Activated naive CD8-positive, alpha-beta T cell treated with anti-CD3 and anti-CD28 coated beads, Interleukin-2, amount 50 U/mL, for 24 hours (primary cell): ENCODE measurements at places on chromosomes 11 and 22.

GRCh38 chr11:18106688-18107087, 806 bp upstream of the SAAL1 start:
- DNase-seq: no peak

- DNase-seq: no peak
Measured at GRCh38 chr11:114447892-114448291, 8.6 kb downstream of the REXO2 start.

DNA sequence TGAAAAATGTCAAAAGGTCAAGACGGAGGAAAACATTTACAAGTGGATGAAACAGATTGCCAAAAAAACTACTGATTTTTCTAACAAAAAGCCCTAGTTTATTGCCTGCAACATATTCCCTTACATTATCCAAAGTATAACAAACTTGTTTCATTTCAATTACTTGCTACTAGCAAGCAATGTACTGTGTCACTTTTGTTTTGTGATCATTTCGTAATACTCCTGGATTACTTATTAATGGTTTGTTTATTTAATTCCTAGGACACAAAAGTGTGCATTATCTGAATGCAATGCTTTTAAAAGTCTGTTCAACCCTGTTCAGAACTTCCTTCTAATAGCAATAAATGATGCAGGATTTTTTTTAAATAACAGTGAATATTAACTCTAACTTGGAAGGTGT, 50.9 kb downstream of the CCDC34 start:
- DNase-seq: no peak

- no peak for DNase-seq
Measured at GRCh38 chr11:69497221-69497787, 15.8 kb downstream of the LINC01488 start.

GRCh38 chr11:32353884-32354283, 81.5 kb downstream of the WT1 start:
- DNase-seq: no peak

- DNase-seq: no peak
Measured at GRCh38 chr22:23437779-23438178, 142.3 kb downstream of the IGLL1 start.

DNA sequence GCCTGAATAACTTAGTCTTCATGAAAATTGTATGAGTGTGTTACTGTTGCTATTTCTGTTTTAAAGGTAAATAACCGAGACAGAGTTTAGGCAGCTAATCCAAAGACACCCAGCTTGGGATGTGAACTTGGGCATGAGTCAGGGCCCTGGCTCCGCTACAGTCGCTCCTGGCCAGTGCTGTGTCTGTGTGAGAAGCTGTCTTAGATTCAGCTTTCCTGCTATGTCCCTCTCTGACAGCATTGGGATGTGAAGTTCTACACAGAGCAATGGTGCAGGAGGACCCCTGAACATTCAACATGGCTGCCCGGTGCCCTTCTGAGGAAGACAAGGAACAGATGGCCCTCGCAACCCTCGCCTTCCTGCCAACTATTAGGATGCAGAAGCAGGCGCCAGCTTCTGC, 49.4 kb downstream of the GALNT18 start:
- DNase-seq: no peak

GRCh38 chr22:19514831-19515565, 9.2 kb downstream of the CLDN5 start:
- no peak for DNase-seq

DNA sequence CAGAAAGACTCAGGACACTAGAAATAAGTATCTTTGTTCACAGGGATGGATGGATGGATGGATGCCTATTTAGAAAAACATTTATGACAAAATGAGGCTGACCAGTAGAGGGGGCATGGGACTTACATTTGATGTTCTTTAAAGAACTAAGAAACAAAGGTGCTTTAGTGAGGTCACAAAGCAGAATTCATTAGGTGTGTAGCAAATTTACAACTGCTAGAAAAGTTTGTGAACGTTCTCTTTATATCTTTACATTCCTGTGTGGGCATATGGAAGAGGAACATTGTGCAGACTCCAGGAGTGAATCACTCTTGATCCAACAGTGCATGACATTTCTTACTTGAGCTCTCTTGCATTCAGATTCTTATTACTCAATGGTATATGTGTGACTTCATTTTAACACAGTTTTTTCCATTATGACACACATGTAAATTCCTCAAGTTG, 15.8 kb upstream of the SIK2 start:
- peak; percentile 17 for DNase-seq

- DNase-seq: no peak
Measured at GRCh38 chr22:46914916-46915894, 152.8 kb downstream of the TBC1D22A start.

DNA sequence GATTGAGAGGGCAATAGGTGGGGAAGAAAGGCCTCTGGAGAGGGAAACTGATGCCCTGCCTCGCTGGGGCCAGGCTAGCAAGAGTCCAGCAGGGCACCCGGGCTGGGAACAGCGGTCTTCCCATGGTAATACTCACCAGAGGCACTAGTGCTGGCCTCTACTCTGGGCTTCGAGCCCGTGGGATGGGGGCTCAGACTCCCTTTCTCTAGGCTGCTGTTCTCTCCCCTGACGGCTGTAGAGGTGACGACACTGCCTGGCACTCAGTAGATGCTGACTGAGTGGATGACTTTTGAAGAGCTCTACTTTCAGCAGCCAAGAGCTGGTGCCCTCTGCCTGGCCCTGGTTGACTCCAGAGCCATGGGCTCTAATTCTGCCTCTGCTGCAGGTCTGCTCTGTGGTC, 818 bp upstream of the C1QTNF4 start:
- DNase-seq: no peak

DNA sequence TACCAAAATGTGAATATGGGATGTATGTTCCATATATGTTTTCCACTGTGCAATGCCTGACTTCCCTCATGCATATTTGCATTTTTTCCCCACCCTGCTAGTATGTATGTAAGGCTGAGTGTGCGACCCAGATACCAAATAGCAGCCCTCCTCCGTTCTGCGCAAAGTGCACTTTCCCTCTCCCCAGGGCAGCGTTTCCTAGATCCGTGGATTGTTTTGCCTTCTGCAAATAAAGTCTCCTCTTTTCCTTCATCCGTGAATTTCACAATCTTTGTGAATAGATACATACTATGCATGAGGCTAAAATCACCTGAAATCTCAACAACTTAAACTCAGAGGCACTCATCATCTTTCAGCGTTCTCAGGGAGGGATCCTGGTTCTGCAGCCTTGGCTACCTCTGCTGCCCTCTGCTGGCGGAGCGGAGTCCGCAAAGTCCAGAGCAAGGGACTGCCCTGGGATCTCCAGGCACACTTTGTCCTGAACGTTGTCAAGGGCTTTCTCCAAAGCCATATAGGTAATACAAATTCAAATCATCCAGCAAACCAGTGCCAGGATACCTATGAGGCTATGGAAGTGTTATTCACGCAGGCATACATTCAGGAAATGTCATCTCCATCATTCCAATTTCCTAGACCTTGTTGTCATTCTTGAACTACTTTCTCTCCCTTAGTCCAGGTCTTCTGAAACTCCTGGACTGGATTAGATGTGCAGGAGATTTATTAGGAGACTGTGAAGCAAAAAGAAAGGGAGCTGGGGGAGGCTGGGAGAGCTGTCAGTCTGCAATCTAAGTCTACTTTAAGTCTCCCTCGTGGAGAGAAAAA, 53.1 kb downstream of the CNTF start:
- peak; percentile 84 for DNase-seq

DNA sequence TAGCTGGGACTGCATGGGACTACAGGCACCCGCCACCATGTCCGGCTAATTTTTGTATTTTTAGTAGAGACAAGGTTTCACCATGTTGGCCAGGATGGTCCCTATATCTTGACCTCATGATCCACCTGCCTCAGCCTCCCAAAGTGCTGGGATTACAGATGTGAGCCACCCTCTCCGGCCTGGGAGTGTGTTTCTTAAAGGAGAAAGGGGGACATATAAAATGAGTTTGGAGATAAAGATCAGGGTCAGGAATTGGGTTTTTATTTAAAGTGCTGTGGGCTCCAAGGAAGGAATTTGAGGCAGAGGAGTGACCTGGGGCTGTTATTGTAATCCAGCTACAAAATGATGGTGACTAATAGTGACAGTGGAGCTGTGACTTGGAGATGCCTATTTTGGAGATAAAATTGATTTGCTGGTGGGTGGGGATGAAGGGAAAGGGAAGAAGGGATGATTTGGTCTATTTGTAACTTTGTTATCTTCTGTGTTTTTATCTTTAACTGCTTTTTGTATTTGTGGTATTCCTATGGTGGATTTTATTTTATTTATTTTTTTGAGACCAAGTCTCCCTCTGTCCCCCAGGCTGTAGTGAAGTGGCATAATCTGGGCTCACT, 5.0 kb downstream of the CRKL start:
- DNase-seq: no peak

- DNase-seq: no peak
Measured at GRCh38 chr11:11740836-11741235, 100.9 kb upstream of the USP47 start.

DNA sequence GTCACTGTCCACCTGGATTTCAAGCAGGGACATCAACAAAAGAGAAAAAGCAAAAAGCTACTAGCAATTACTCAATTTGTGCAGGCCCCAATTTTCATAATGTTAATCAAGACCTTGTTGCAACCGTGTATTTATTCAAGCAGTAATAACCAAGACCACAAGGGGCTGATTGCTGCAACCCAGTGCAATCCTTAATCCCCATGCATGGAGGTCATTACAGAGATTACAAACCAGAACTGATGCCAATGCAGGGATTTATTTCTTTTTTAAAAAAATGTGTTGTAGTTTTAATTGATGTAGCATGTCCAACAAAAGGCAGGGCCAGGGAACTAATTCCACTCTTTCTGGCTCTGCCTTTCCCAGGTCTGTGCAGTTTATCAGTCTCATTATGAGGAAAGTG, 18.4 kb downstream of the TECTA start:
- no peak for DNase-seq

GRCh38 chr11:46845440-46845739, 690 bp downstream of the CKAP5 start:
- no peak for DNase-seq

DNA sequence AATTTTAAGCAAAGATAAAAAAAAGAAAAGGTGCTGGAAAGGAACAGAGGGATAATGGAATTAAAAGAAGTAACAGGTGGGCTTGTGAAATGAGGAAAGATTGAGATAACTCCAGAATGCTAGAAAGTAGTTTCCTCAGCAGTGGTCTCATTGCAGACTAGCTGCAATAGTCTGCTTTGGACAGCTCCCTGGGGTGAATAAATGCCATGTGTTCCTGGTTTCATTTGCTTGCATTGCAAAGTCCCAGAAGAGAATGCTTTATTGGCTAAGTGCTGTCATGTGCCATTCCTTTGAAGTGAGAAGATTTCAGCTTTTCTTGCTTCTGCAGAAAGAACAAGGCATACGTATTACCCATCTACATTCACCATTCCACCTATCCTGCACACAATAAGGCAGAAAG, 478.8 kb upstream of the RAG2 start:
- no peak for DNase-seq

DNA sequence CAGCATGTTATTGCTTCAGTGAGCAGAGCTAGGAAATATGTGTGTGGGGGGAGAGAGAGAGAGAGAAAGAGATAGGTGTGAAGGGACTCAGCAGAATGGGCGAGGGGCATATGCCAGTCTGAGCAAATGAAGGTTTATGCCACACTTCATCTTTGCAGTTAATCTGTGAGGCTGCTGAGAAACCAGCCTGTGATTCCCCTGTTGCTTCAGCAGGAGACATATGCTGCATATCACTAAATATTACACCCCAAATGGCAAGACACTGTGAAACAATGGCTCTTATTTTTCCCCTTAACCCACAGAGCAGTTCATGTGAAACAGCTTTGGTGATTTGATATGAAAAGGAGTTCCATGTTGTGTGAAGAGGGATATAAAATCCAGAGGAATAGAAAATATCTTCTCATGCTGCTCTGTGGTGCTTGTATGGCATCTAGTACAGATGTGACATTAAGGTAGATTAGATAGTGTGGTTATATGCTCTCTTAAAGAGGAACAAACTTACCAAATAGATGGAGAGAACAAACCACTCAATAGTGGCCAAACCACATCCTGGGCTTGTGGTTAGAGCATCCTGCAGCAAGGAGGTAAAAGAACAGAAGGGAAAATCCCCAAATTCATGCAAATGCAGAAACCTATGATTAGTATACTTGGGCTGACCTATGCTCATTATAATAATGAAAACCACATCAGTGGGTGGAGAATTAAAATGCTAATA, 864.2 kb downstream of the FAM181B start:
- DNase-seq: peak; percentile 82

GRCh38 chr11:134226806-134227325, 2.4 kb downstream of the VPS26B start:
- DNase-seq: no peak

GRCh38 chr11:16184588-16184987, 171.8 kb downstream of the SOX6 start:
- no peak for DNase-seq

- peak; percentile 6 for DNase-seq
Measured at GRCh38 chr22:26134654-26135330, 34.5 kb upstream of the SEZ6L start.

DNA sequence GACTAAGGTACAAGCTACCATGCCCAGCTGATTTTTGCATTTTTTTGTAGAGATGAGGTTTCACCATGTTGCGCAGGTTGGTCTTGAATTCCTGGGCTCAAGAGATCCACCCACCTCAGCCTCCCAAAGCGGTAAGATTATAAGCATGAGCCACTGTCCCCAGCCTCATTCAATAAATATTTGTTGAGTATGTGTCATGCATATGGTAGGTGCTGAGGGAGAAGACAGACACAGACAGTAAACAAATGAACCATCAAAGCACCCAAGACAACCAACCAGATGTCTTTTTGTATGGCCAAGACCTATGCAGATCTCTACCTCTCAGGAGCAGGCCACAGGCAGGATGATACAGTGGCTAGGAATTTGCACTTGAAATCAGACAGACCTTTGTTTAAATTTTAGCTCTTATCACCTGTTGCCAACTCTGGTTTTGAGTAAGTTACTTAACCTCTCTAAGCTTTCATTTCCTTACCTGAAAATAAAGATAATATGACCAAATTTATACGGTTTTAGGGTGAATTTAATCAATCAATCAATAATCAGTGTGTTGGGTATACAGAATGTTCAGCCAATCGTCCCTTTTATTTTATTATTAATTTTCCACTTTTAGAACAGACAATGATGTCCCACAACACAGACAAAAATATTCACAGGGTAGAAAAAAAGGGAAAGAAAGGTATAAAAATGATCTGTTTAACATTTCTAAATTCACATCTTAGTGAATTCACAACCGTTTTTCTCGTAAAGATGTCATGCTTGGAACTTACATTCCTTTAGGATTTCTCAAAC, 128.2 kb downstream of the SGSM3 start:
- no peak for DNase-seq

DNA sequence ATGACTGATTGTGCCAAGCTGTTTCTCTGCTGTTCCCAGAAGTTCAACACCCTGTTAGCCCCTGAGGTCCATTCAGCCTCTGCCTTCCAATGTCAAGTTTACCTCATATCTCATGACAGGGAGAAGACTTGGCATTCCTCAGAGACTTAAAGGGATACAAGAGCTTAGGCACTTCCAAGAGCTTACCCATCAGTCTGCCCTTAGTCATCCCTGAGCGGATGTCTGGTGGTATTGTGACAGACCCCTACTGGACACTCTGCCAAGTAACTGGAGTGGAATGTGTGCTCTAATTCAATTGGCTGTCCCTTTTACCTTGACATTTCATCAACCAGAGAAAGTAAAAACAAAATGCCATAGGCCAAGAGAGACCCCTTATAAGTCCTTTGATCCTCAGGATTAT, 151.5 kb downstream of the AASDHPPT start:
- no peak for DNase-seq
